ENCODE measurements at places on chromosomes 5 and 9. TPM values are rescaled to one million over a fixed set of nuclear protein-coding genes. Genes with fewer than 3 reads are reported as not detected.

Gene IL7R
- total RNA-seq, result not detected

Gene TAS2R1
- not detected for total RNA-seq

Gene TMEM215
- total RNA-seq, result not detected

GRCh38 chr5:178296066-178296465 lies 63.5 kb upstream of the PHYKPL start:
- no peak for DNase-seq
- no peak overlapping the region for H3K4me3 ChIP-seq
- no peaks in the 10 kb centered on the region for H3K36me3 ChIP-seq

DNA sequence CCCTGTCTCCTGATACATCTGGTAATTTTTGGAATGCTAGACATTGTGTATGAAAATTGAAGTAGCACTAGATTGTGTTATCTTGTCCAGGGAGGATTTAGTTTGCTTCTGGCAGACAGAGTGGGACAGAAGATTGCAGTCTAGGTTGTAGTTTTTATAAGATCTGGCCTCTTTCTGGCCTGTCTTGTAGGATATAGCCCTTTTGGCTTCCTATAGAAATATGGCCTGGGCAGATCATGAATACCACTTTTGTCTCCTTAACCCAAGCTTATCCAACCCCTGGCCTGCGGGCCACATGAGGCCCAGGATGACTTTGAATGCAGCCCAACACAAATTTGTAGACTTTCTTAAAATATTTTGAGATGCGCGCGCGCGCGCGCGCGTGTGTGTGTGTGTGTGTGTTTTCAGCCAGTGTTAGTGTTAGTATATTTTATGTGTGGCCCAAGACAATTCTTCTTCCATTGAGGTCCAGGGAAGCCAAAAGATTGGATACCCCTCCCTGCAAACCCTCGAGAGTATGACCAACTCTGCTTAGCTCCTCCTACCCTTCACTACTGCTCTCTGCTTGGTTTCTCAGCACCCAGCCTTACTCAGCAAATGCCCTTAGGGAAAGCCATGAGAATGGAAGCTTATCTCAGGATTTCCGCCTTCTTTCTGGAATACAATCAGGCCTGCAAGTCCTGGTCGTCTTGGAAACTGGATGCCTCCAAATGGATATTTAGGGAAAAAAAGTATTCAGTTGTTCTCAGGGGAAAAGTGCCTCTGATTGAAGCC lies 26.5 kb downstream of the ANKRD33B start:
- no peaks in the 10 kb centered on the region for H3K36me3 ChIP-seq
- no peak overlapping the region for H3K27ac ChIP-seq
- no peak for DNase-seq
- peaks cover 5% of the 10 kb centered on the region for H3K4me1 ChIP-seq

GRCh38 chr5:18068826-18069225 lies 434.6 kb downstream of the TAF11L14 start:
- DNase-seq, result no peak
- no peak overlapping the region for H3K4me3 ChIP-seq
- H3K4me1 ChIP-seq, result no peaks in the 10 kb centered on the region
- H3K27me3 ChIP-seq, result no peaks in the 10 kb centered on the region
- H3K27ac ChIP-seq, result no peak overlapping the region

- H3K36me3 ChIP-seq, result no peaks in the 10 kb centered on the region
- DNase-seq, result no peak
- H3K27me3 ChIP-seq, result no peaks in the 10 kb centered on the region
- H3K27ac ChIP-seq, result no peak overlapping the region
- no peaks in the 10 kb centered on the region for H3K4me1 ChIP-seq
These were observed 112.5 kb downstream of the PPP2R2B start for GRCh38 chr5:146766013-146766412.

DNA sequence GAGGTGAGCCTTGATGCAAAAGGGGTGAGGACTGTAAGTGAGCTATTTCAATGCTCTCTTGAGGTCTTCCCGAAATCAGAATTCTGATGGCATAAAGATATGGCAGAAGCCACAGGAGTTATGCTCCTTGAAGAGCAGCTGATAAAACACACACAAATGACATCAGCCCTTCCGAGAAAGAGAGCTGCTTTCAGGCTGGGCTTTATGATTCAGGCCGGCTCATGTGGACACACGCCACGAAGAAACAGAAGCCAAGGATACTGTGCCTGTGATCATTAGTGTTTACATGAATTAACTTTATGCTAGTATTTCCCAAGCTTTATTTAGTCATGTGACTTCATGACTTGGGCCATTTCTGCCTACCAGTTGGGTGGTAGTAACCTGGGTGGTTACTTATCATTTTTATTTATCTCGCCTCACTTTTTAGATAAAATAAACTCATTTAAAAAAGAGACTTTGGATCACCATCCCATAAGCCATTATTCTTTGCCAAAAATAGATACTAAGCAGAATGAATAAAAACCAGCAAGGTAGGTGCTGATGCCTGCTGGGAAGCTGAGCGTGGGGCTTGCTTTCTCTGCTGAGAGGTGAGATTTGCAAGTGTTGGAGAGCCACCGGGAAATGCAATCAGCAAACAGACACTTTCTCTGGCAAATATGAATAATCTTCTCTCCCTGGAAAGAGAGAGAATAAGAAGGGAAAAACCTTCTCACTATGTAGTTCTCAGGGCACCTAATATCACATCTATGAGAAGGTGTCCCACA lies 73.0 kb upstream of the SLC25A51 start:
- no peak for DNase-seq
- no peak overlapping the region for H3K27ac ChIP-seq
- H3K27me3 ChIP-seq, result no peaks in the 10 kb centered on the region
- peaks cover 19% of the 10 kb centered on the region for H3K4me1 ChIP-seq

GRCh38 chr9:17217272-17217671 lies 82.4 kb downstream of the CNTLN start:
- H3K36me3 ChIP-seq, result no peaks in the 10 kb centered on the region
- H3K4me3 ChIP-seq, result peak overlapping the region; percentile 56
- H3K4me1 ChIP-seq, result peaks cover 36% of the 10 kb centered on the region
- H3K27ac ChIP-seq, result peak overlapping the region; percentile 96
- H3K27me3 ChIP-seq, result no peaks in the 10 kb centered on the region
- peak; percentile 81 for DNase-seq

GRCh38 chr5:83441747-83442146 lies 29.8 kb upstream of the VCAN start:
- no peaks in the 10 kb centered on the region for H3K36me3 ChIP-seq
- no peak overlapping the region for H3K27ac ChIP-seq
- DNase-seq, result no peak
- H3K27me3 ChIP-seq, result no peaks in the 10 kb centered on the region

- H3K4me1 ChIP-seq, result no peaks in the 10 kb centered on the region
- no peaks in the 10 kb centered on the region for H3K27me3 ChIP-seq
- H3K27ac ChIP-seq, result no peak overlapping the region
- no peak overlapping the region for H3K4me3 ChIP-seq
These were observed 116.0 kb downstream of the NMUR2 start for GRCh38 chr5:152288917-152289595.

- H3K4me3 ChIP-seq, result no peak overlapping the region
- DNase-seq, result no peak
- no peaks in the 10 kb centered on the region for H3K27me3 ChIP-seq
These were observed 45.4 kb upstream of the FBXW11 start for GRCh38 chr5:172051643-172052339.

GRCh38 chr5:108303611-108304010 lies 78.3 kb downstream of the FBXL17 start:
- no peak overlapping the region for H3K4me3 ChIP-seq
- DNase-seq, result no peak
- H3K36me3 ChIP-seq, result no peaks in the 10 kb centered on the region
- H3K27me3 ChIP-seq, result no peaks in the 10 kb centered on the region
- H3K4me1 ChIP-seq, result peaks cover 6% of the 10 kb centered on the region

GRCh38 chr9:124257070-124257843 lies 492 bp upstream of the NEK6 start:
- no peaks in the 10 kb centered on the region for H3K27me3 ChIP-seq
- peak overlapping the region; percentile 49 for H3K27ac ChIP-seq
- peak overlapping the region; percentile 68 for H3K4me3 ChIP-seq
- DNase-seq, result peak; percentile 61
- peaks cover 61% of the 10 kb centered on the region for H3K4me1 ChIP-seq
- H3K36me3 ChIP-seq, result peaks cover 15% of the 10 kb centered on the region

- DNase-seq, result no peak
- no peaks in the 10 kb centered on the region for H3K4me1 ChIP-seq
- H3K27me3 ChIP-seq, result no peaks in the 10 kb centered on the region
- no peak overlapping the region for H3K4me3 ChIP-seq
- H3K36me3 ChIP-seq, result no peaks in the 10 kb centered on the region
- H3K27ac ChIP-seq, result no peak overlapping the region
These were observed 1.0 kb upstream of the GRM6 start for GRCh38 chr5:178996156-178996555.

Measured in Karpas-422 (cell line).